HTR-8/SVneo (cell line): ENCODE measurements at places on chromosomes 16 and 17.

DNA sequence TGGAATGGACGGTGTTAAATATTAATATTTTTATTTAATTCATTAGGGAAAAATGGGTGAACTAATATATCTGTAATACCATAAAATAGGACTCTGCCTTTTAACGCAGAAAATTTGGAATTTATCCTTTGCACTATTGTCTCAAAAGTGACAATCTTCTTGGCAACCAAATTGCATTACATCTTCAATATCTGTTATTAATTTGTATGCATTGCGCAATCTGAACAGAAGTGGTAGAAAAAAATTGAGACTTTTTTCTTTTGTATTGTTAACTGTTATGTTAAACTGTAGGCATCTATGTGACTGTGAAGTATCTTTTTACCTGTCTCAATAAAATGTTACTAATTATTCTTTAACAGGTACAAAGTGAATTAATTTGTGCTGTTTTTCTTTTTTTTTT, 55.6 kb downstream of the PPM1E start:
- DNase-seq: no peak

DNA sequence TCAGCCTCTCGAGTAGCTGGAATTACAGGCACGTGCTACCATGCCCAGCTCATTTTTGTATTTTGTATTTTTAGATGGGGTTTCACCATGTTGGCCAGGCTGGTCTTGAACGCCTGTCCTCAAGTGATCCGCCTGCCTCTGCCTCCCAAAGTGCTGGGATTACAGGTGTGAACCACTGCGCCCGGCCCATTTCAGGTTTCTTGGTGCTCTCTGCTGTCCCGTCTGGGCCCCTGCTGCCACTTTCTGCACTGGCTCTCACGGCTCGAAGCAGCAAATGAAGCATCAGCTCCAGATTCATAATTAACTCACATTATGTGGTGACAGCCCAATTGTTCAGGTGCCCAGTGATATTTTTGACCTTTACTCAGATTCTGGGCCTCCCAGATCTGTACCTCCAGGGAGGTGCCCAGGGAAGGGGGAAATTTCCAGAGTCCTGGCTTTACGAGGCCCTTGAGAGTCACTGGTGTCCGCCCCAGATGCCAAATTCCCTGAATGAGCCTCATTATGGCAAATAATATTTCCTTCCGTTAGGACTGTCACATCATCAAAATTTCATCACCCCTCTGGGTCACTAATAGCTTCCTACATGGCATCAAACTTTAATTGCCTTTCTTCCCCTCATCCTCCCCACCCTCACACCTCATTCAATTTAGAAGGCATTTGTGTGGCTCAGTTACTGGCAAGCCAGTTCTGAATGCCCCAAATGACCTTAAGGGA, 9.0 kb downstream of the SDK2 start:
- DNase-seq: no peak

GRCh38 chr16:667113-667779, 686 bp upstream of the RHOT2 start:
- DNase-seq: no peak

DNA sequence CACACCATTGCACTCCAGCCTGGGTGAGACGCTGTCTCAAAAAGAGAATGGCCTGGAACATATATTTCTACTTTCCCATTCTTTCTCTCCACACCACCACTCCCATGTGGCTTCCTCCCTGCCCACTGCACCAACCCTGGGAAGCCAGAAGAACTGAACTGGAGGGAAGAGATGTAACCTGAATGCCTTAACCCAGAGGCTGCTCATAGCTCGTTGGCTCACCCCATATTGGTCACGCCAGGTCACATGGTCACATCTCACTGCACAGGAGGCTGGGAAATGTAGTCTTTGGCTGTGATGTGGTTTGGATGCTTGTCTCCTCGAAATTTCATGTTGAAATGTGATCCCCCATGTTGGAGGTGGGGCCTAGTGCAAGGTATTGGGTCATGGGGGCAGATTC, 5.9 kb upstream of the DNAH17 start:
- DNase-seq: no peak

GRCh38 chr16:89442990-89443726, 47.2 kb downstream of the ANKRD11 start:
- peak; percentile 56 for DNase-seq

- no peak for DNase-seq
These were observed 16.9 kb downstream of the EARS2 start for GRCh38 chr16:23539984-23540816.

DNA sequence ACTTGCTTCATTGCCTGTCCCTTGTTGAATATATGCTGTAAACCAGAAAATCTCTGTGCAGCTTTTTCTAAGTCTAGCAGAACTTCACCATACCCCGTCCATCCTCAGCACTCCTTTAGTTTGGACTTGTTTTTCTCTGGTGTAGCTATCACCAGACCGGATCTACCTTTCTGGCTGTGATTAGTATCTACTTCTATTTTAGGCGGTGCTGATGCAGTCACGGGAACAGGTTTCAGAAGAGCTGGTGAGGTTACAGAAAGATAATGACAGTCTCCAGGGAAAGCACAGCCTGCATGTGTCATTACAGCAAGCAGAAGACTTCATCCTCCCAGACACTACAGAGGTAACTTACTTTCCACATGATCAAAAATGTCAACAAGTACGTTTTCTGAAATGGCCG, 46.4 kb downstream of the NUP88 start:
- DNase-seq: no peak

- peak; percentile 83 for DNase-seq
These were observed 8.8 kb upstream of the CNOT1 start for GRCh38 chr16:58638148-58639036.

GRCh38 chr17:31499771-31500554, 108.5 kb downstream of the RAB11FIP4 start:
- no peak for DNase-seq

GRCh38 chr17:21301593-21302550, 17.4 kb downstream of the MAP2K3 start:
- no peak for DNase-seq

GRCh38 chr16:89349947-89350633, 132.6 kb downstream of the ZNF778 start:
- no peak for DNase-seq

- no peak for DNase-seq
These were observed 273.0 kb upstream of the TBX2 start for GRCh38 chr17:61126473-61127249.

DNA sequence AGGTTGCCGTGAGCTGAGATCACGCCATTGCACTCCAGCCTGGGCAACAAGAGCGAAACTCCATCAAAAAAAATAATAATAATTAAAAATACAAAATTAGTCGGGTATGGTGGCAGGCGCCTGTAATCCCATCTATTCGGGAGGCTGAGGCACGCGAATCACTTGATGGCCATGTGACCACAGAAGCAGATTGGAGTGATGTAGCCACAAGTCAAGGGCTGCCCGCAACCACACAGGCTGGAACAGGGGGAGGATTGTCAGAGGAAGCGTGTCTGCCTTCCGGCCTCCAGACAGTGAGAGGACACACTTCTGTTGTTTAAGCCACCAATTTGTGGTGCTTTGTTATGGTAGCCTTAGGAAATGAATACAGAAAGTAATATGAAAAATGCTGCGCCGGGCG, 11.8 kb upstream of the NAGS start:
- no peak for DNase-seq

DNA sequence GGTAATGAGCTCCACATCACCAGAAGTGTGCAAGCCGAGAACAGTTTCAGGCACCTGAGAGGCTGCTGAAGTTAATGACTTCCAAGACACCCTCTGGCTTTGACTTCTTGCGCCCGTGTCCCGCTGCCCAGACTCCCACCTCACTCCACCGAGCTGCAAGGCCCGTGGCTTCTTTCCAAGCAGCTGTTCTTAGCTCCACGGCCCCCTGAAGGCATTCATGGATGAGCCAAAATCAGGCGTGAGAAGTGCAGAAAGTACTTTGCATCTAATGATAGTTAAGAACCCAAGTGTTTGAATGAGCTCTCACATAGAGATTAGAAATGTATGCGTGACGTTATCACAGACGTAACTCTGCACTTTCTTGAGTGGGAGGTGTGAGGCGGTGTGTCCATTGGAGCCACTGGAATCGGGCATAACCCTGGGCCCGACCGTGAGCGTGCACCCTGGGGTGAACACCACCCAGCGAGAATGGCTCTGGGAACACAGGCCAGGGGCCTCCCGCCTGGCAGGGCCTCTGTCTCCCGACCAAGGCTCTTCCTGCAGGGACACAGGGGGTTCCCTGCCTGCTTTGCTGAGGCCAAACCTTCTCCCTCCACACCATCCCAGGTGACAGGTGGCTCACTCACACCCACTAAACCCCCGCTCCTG, 11.0 kb downstream of the NPTX1 start:
- DNase-seq: no peak

DNA sequence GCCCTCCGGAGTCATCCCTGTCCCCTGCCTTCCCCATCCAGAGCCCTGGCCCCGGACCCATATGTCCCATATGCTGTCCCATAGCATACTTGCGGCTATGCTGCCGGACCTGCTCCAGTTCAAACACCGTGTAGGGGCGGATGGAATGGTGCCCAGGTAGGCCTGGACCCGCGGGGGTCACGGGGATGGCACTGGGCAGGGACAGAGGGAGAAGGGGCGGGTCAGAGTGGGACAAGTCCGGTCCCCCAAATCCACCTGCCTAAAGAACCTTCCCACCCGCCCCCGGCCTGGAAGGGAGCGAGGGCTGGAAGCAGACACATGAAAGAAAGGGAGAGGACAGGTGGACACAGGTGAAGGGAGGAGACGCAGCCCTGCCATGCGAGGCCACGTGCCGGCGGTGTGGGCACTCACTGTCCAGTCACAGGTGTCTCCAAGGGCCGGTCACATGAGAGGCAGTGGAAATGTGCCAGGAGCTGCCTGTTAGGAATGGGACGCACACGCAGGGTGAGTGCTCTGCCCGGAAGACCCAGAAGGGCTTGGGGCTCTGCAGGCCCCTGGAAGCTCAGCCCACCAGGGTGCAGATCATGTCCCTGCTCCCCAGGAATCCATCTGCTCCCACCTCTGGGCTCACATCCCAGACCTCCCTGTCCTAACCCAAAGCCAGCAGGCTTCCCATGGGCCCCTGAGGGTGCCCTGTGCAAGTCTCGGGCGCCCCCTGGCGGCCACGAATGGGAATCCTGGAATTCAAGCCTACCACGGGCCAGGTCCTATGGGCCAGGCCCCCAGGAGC, 14.0 kb downstream of the UBALD2 start:
- peak; percentile 96 for DNase-seq

GRCh38 chr17:79803997-79804855, 7.3 kb upstream of the CBX8 start:
- DNase-seq: no peak

DNA sequence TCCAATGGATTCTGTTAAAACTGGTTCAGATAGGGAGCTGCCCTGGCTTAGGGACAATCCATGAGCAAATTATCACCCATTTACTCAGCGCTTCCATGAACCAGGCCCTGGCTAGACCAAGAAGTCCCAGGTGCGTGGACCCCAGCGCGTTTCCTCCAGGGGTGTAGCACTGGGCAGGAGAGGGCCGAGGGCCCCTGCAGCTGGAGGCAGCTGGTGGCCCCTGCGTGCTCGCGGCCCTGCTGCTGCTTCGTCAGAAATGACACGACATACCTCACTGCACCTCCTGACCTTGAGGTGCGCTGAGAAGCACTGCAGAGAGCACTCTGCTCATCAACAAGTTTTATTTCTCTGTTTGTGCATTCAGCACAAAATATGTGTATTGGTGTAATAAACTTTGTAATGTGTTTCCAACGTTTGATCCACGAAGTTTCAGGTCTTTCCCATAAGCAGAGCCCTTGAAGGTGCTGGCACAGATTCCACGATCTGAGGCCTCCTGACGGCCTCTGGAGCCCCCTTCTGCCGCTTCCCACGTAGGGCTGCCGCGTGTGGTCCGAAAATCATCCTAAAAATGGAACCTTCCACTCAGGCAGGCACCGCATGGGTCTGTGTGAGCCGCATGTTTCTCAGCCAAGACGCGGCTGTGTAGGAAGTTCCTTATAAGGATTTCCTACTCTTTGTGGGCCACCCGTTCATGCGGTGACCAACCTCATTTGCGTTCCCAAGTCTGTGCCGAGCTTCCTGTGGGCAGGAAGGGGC, 50.8 kb upstream of the ZCCHC14 start:
- no peak for DNase-seq

- no peak for DNase-seq
These were observed 49.8 kb upstream of the CBX4 start for GRCh38 chr17:79888811-79889634.

DNA sequence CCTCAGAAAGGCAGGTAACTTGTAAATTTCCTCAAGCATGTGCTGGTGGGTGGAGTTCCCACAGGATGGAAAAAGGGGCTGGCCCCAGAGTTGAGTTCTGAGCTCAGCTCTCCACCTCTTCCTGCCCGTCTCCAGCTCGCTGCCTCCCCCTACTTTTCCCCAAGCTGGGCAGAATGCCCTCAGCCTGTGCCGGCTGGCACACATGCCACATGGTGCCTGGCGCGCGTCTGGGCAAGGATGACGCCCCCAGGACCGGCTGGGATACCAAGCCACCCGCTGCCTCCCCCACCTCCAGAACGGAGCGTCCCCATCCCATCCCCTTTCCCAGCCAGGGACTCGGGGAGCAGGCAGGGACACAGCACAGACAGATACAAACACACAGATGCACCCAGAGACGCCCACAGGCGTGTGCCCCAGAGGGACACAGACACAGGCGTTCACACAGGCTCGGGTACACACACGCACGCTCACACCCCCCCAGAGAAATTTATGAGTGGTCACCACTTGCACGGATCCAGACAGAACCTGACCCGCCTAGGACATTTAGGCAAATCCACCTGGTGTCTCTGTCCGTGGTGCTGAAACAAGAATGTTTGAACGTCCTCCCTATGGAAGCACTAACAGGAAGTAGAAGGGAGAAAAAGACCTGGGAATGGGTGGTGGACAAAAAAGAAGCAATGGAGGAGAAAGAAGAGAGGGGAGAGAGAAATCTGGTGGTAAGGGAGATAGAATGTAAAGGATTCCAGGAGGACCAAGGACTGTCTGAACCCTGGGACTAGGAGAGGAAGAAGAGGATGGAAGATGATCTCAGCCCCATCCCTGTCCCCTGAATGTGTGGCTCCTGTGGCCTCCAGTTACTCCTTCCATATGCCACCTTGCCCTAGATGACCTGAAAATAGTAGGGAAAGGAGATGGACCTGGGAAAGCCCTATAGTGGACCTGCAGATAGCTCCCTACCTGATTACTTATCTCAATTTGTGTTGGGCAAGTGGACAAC, 15.5 kb downstream of the NEUROD2 start:
- DNase-seq: peak; percentile 64

GRCh38 chr16:65116818-65117430, 4.9 kb downstream of the CDH11 start:
- DNase-seq: no peak

DNA sequence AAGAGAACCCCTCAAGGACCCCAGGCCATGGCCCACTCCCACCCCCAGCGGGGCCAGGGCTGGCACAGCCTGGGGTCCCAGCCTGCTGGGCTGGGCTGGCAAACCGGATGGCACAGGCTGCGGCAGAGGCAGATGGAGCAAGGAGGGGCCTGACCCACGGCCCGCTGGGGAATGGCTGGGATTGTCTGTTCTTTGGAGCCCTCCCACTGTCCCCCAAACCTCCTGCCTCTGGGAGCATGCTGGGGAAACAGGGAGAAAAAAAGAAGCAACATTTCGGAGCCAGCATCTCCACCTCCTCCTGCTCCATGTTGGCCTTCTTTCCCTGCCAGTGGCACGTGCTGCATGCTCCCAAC, 37.1 kb upstream of the LHX1 start:
- DNase-seq: no peak
